ENCODE measurements at places on chromosomes 1 and 21.

DNA sequence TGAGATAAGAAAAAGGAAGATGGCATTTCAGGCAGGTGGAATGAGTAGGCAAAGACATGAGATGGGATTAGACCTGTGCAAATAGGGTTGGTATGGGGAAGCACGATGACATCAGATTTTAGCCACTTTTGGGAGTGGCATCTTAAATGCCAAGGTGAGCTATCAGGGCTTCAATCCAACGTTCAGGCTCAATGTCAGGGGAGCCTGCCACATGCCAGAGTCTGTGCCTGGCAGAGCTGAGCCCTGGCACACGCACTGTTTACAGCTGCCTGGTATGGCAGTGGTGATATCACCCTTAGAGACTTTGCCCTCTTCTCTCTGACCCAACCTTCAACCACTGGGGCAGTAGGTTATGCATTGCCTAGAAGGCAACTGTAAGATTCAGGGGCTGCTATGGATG is 1.1 kb upstream of the GUCA2B start:
- no peak for DNase-seq

DNA sequence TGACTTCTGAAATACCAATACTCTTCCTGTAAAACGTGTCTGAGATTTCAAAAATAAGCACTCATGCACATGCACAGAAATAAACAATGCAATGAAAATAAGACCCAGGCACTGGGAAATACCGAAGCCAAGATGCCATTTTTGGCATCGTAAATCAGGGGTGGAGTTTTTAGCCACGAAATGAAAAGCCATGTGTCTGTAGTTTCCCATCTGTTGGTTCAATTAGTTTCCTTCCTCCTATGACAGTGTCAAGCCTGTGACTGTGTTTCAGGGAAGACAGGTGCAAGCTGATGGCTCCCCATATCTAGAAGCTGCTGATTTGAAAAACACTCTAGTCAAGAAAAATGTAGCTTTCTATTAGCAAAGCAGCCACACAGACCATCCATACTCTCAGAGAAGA is 480.4 kb upstream of the CAMK1G start:
- no peak for DNase-seq

GRCh38 chr1:21594935-21595897 is 73.9 kb downstream of the RAP1GAP start:
- no peak for DNase-seq

- DNase-seq, result no peak
These were observed 73.1 kb upstream of the ACTRT2 start for GRCh38 chr1:2948001-2948750.

GRCh38 chr21:26116456-26117011 is 54.0 kb downstream of the APP start:
- no peak for DNase-seq

GRCh38 chr1:11364170-11364569 is 91.2 kb downstream of the UBIAD1 start:
- no peak for DNase-seq

DNA sequence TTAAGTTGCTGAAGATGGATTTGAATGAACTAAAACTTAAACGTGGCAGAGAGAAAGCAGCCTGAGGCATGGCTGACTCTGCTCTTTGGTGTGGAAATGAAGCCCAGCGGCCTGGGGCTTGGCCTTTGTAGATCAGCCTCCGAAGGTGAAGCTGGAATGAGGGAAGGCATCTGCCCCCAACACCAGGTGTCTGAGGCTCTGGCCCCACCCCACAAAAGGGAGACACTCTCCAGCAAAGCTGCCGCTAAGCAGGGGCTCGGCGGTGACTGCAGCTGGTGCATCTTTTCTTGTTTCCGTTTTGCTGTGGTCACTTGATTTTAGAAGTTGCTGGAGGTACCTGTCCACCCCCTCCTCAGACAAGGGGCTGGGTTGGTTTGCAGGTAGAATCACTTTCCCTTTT is 38.2 kb upstream of the NID1 start:
- DNase-seq, result no peak

GRCh38 chr21:44466996-44467858 is 11.9 kb downstream of the LRRC3 start:
- DNase-seq, result no peak

DNA sequence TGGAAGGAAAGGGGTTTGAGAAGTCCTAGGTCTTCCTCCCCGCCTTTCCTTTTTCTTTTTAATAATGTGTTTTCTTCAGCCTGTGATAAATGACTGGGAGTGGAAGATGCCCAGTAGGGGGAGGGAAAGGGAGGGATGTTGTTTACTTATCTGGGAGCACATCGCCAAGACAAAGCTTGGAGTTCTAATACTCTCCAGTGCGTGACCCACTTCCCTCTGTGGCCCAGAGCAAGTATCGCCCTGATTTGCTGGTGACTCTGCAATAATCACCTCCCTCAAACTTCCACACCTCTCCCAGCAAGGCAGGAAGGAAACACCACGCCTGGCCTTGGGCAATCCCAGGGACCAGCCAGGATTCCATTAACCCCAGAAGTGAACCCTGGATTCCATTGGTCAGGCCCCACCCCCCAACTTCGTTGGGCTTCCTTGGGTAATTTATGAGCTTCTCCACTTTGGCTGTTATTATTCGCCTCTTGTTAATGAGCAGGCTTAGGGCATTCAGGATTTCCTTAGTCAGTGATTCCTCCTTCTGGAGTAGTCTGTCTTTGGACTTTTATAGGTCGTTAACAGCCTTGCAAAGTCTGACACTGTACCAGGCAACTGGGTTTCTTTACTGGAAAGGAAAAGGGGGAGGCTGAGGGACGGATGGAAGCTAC is 24.3 kb upstream of the GRHL3 start:
- no peak for DNase-seq

DNA sequence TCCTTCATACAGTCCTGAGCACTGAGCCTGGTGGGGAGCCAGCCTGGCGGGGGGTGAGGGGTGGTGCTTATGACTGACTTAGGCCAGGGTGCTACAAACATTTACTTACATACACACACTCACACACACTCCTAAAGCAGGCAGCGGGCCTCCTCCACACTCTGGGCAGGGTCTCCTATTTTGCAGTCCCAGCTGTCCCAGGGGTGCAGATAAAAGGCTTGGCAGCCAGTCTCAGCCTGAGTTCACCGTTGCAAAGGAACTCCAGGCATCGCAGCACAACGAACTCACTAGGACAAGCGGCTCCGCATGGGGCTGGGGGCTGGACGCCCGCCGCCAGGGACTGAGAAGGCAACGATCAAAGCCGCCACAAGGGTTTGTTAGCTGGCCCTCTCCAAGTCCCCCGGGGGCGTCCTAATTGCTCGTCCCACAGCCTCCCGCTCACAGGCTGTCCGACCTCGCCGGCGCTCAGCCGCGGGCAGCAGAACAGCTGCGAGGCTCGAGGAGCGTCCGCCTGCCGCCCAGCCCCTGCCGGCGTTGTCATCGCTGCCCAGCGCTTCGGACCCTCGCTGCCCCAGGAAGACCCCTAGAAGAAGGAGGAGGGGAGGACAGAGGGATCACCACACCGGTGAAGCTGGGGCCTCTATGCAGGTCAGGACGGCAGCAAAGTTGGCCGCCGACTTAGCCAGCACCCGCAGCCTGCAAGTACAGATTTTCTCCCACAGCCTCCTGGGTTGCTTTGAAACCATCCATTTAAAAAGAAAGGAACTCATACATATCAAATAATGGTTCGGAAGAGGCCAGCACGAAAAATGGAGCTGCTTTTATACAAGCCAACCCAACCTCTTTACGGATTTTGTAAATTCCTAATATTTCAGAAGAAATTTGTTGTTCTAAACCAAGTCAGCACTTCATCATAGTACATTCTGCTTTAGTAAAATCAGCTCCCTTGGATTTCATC is 6.2 kb downstream of the BARHL2 start:
- DNase-seq, result no peak

DNA sequence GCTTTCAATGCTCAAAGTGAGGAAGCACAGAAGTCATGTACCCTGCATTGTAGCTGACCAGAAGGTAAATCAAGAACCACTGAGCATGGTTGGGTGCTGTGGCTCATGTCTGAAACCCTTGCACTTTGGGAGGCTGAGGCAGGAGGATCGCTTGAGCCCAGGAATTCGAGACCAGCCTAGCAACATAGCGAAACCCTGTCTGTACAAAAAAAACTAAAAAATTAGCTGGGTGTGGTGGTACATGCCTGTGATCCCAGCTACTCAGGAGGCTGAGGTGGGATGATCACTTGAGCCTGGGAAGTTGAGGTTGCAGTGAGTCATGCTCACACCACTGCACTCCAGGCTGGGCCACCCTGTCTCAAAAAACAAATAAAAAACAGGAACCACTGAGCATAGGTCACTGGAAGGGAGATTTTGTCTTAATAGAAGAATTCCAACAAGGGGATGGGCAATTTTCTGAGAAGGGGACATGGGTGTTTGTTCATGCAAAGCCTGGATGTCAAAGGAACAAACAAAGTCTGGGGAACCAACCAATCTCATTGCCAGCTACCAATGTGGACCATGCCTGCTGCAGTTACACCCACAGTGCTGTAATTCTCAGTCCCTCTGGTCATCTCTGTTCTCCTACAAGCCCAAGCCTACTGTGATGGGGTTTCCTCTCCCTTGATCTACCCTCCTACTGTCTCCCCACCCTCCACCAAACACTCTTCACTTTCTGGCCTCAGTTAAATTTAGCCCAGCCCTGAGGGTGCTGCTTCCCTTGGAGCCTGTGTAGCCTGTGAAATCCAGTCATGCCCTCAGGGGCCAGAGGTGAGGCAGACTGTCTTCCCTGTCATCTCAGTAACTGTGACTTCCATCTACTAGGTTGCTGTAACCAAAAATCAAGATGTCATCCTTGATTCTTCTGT is 47.9 kb downstream of the ELF3 start:
- DNase-seq, result no peak

DNA sequence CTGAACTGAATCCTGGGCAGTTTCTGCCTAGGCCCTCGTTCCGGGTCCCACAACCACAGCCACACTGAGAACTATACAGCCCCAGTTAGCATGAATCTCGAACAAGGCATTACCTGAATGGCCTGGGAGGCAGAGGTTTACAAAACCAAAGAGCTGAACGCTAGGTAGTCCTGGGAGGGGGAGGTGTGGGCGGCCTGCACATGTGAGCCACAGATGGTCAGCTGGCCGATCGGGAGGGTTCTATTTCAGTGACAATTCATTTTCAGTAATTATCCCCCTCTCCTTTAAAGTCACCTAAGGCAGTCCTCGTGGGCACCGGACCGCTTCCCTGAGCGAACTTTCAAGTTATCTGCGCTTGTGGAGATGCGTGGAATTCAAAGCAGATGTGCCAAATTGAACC is 111.9 kb downstream of the GLIS1 start:
- DNase-seq, result no peak

- no peak for DNase-seq
These were observed 12.9 kb downstream of the TMPRSS3 start for GRCh38 chr21:42382915-42383314.

- no peak for DNase-seq
These were observed 68.0 kb downstream of the CACHD1 start for GRCh38 chr1:64537942-64538341.

GRCh38 chr1:29767769-29768425 is 531.6 kb downstream of the PTPRU start:
- DNase-seq, result no peak

DNA sequence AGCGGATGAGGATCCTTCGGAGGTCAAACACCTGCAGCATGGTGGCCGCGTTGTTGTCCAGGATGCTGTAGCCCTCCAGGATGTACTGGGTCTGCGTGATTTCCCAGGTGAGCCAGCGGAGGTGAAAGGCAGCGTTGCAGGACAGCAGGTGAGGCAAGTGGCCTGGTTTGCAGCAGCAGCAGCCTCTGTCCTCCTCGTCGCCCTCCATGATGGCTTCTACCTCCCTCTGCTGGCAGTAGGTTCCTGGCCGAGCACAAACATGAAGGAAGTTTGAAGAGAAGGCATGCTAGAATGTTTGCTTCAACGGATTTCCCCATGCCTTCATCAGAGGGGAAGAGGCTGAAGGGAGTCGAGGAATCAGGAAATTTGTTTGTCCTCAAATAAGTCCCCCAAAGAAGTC is 74.7 kb downstream of the NTPCR start:
- DNase-seq, result no peak

DNA sequence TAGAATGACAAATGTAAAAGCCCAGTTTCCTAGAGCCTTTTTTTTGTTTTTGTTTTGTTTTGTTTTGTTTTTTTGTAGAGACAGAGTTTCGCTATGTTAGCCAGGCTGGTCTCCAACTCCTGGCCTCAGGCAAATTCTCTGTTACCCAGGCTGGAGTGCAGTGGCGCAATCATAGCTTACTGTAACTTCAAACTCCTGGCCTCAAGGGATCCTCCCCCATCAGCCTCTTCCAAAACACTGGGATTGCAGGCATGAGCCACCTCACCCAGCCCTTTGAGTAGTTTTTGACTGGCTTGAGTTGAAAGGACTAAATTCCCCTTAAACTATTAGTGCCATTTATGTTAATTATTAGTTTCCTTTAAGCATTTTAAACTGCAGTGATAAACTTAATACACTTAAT is 28.8 kb upstream of the ZBTB18 start:
- DNase-seq, result no peak

DNA sequence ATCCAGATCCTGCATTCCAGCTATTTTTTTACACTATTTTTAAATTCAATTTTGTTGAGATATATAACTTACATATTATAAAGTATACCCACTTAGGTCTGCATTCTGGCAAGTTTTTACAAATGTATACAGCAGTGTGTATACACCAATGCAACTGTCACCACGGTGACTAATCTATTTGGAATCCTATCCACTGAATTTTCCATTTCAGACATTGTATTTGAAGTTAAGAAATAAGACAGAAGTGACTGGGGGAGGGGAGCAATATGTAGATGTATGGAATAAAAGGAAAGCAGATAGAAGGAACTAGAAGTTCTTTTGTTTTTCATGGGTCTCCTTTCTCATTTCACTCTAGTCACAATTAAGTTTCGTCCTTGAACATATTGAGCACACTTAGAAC is 431.5 kb upstream of the CHRM3 start:
- DNase-seq, result no peak

GRCh38 chr21:42599962-42600361 is 53.5 kb upstream of the PDE9A start:
- DNase-seq, result no peak

GRCh38 chr1:222084996-222085395 is 343.1 kb upstream of the DUSP10 start:
- no peak for DNase-seq

- no peak for DNase-seq
These were observed 14.2 kb downstream of the TXNIP start for GRCh38 chr1:145982010-145982723.

- DNase-seq, result no peak
These were observed 52.0 kb downstream of the ECE1 start for GRCh38 chr1:21238141-21238800.

GRCh38 chr1:4962836-4963235 is 308.4 kb downstream of the AJAP1 start:
- no peak for DNase-seq

DNA sequence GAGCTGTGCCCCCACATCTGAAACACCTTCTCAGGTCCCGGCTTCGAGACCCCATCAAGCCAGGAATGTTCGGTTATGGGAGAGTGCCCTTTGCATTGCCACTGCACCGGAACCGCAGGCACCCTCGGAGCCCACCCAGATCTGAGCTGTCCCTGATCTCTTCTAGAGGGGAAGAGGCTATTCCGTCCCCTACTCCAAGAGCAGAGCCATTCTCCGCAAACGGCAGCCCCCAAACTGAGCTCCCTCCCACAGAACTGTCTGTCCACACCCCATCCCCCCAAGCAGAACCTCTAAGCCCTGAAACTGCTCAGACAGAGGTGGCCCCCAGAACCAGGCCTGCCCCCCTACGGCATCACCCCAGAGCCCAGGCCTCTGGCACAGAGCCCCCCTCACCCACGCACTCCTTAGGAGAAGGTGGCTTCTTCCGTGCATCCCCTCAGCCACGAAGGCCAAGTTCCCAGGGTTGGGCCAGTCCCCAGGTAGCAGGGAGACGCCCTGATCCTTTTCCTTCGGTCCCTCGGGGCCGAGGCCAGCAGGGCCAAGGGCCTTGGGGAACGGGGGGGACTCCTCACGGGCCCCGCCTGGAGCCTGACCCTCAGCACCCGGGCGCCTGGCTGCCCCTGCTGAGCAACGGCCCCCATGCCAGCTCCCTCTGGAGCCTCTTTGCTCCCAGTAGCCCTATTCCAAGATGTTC is 4.3 kb downstream of the ADAMTSL4 start:
- DNase-seq, result no peak

Data from CD4-positive, alpha-beta T cell treated with Interleukin-15 for 1 hour (primary cell).